ENCODE measurements at places on chromosomes 12 and 14. TPM values are rescaled to one million over a fixed set of nuclear protein-coding genes. Genes with fewer than 3 reads are reported as not detected.
A peak's percentile ranks its signal among the peaks of the same experiment; 100 is the strongest.

DNA sequence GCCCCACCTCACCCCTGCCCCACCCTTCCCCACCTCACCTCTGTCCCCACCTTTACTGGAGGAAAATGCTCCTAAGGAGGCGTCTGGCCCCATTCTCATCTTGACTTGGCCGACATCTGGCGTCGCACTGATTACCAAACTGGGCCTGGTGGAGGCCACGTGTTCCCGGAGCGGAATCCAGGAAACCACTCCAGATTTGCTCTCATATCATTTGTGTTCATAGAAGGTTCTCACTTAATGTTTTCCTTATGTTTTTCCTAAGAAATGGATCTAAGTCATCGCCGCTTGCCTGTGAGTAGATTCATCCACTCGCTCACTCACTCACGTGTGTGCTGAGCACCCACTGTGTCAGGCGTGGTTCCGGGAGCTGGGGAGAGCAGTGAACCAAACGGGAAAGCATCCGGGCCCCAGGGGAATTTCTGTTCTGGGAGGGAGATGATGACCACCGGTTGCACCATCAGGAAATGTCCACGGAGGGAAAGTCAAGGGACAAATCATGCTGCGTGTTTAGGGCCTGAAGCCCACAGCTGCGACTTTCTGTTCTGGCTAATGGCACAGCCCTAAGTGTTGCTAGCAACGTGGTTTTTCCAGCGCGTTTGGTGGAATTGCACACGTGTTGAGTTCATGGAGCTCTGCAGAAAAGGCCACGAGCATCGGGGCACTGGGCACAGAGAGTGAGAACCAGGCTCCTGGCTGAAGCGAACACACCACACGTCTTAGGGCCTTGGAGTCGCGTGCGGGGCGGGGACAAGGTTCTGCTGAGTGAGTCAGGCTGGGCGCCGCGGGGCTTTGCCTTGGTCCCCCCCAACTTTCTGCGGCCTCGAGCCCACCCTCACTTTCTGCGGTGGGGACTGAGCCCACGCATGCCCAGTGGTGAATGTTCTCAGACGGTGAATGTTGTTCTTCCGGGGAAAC, 57.7 kb downstream of the ADGRD1 start:
- H3K36me3 ChIP-seq = no peaks in the 10 kb centered on the region
- peaks cover 8% of the 10 kb centered on the region for H3K4me1 ChIP-seq
- DNase-seq = no peak
- no peak overlapping the region for H3K27ac ChIP-seq
- no peak overlapping the region for H3K4me3 ChIP-seq

APOF gene
- not detected for total RNA-seq

DNA sequence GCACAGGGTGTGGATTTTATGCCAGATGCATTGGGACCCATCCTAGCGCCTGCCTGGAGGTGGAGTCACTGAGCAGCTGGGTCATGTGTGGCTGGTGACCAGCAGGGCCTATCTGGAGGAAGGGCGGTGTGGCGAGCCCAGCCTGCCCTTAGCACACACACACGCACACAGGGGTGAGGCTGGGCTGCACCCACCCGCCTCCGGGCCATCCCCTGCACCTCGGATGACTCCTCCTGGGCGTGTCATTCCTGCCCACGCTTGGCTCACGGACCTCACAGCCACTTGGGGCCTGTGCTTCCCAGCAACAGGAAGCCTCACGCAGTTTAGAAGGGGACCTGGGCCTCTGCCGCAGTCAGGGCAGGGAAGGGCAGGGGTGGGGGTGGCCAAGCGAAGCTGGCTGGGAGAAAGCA, 36.2 kb upstream of the FZD10 start:
- no peak overlapping the region for H3K4me3 ChIP-seq
- no peaks in the 10 kb centered on the region for H3K4me1 ChIP-seq
- H3K27me3 ChIP-seq = peaks cover 35% of the 10 kb centered on the region
- no peaks in the 10 kb centered on the region for H3K36me3 ChIP-seq

DNA sequence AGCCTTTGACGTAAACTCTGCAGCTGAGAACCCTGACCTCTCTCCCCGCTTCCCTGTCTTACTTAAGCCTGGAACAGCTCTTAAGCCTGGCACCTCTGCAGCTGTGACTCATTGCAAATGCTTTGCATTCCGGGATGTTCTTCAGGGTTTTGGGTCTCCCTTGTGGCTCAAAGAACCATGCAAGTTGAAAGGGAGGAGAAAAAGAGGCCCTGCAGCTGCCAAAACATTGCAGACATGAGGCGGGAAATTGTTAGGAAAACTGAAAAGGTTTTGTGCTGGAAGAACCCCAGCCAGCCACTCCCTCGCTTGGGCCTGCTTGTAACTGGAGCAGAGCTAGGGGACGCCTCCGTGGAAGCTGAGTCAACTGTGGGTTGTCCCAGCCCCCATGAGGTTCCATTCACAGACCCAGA, 60.2 kb upstream of the FERMT2 start:
- peaks cover 10% of the 10 kb centered on the region for H3K4me1 ChIP-seq
- no peaks in the 10 kb centered on the region for H3K36me3 ChIP-seq
- H3K4me3 ChIP-seq = no peak overlapping the region
- peak overlapping the region; percentile 19 for H3K27ac ChIP-seq

GLI1 gene
- total RNA-seq = 0.12 TPM

MIP gene
- not detected for total RNA-seq

INHBE gene
- not detected for total RNA-seq

ST8SIA1 gene
- 1.8 TPM for total RNA-seq

GRCh38 chr12:13970803-13971202, 10.6 kb downstream of the GRIN2B start:
- H3K36me3 ChIP-seq = no peaks in the 10 kb centered on the region
- H3K4me1 ChIP-seq = no peaks in the 10 kb centered on the region
- no peak for DNase-seq
- no peak overlapping the region for H3K27ac ChIP-seq
- H3K27me3 ChIP-seq = no peaks in the 10 kb centered on the region

KERA gene
- not detected for total RNA-seq

- H3K27ac ChIP-seq = no peak overlapping the region
- H3K4me1 ChIP-seq = no peaks in the 10 kb centered on the region
- H3K4me3 ChIP-seq = peak overlapping the region; percentile 68
- peaks cover 33% of the 10 kb centered on the region for H3K27me3 ChIP-seq
- H3K36me3 ChIP-seq = no peaks in the 10 kb centered on the region
Measured at GRCh38 chr14:24430143-24430681, 458 bp downstream of the KHNYN start.

TAS2R8 gene
- 0.22 TPM for total RNA-seq

- H3K27me3 ChIP-seq = no peaks in the 10 kb centered on the region
- no peaks in the 10 kb centered on the region for H3K36me3 ChIP-seq
- H3K4me1 ChIP-seq = no peaks in the 10 kb centered on the region
- no peak for DNase-seq
Measured at GRCh38 chr12:84793558-84794367, 118.8 kb downstream of the SLC6A15 start.

DNA sequence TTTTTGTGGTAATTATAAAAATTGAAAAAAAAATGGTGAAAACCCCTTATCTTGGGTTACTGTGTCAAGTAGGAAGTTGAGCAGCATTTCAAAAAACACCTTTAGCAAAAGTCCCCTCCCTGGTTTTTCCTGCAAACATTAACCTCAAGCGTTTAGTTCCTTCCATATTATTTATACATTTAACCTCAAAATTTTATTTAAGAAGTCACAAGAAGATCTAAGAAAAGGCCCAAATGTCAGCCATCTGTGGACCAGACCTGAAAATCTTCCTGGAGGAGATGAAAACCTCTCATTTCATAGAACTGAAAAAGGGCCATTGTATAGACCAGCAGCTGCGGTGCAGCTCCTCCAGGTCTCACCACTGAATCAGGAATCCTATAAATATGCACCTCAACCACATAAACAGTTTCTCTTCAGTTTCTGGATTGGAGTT, 40.4 kb upstream of the BTG1 start:
- H3K27me3 ChIP-seq = no peaks in the 10 kb centered on the region
- H3K36me3 ChIP-seq = no peaks in the 10 kb centered on the region
- peaks cover 13% of the 10 kb centered on the region for H3K4me1 ChIP-seq
- no peak overlapping the region for H3K27ac ChIP-seq
- no peak for DNase-seq

DNA sequence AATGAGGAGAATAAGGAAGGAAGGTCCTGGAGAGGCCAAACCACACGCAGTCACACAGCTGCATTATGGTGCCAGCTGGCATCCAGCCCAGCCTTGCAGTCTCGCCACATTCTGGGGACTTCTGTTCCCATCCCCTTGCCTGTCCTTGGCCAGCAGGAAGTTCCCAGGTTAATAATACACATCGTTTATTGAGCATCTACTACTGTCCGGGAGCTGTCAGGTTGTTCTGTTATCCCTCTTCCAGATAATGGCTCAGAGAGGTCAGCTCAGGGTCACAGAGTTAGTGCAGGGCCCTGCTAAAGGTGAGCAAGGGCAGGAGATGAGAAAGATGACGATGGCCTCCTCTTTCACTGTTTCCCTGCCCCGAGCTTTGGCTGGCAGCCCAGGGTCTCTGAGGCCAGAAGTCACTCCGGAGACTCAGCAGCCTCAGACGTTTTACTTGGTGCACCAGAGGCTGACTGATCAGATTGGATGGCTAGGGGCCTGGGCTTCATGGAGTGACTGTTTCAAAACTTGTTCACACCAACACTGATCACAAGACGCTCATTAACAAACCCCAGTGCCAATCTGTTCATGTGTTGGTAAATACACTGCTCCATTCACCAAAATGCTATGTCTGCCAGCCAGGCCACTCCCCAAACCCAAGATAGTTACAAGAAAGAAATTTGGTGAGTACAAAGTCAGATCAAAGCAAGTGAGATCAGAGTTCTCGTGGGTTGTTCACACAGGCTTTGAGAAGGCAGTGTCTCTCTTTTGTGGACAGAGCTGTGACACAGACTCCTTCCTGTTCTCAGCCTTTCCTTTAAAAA, 79.2 kb downstream of the B4GALNT3 start:
- H3K27ac ChIP-seq = no peak overlapping the region
- DNase-seq = no peak
- no peak overlapping the region for H3K4me3 ChIP-seq
- peaks cover 32% of the 10 kb centered on the region for H3K4me1 ChIP-seq
- H3K27me3 ChIP-seq = no peaks in the 10 kb centered on the region
- no peaks in the 10 kb centered on the region for H3K36me3 ChIP-seq

GRCh38 chr14:36646664-36647416, 14.8 kb upstream of the PAX9 start:
- DNase-seq = peak; percentile 70
- H3K27ac ChIP-seq = no peak overlapping the region
- H3K4me1 ChIP-seq = peaks cover 12% of the 10 kb centered on the region
- peak overlapping the region; percentile 56 for H3K4me3 ChIP-seq

ARF3 gene
- 144 TPM for total RNA-seq

TSHR gene
- not detected for total RNA-seq

AMIGO2 gene
- total RNA-seq = 1.7 TPM

TEAD4 gene
- 22.5 TPM for total RNA-seq

DNA sequence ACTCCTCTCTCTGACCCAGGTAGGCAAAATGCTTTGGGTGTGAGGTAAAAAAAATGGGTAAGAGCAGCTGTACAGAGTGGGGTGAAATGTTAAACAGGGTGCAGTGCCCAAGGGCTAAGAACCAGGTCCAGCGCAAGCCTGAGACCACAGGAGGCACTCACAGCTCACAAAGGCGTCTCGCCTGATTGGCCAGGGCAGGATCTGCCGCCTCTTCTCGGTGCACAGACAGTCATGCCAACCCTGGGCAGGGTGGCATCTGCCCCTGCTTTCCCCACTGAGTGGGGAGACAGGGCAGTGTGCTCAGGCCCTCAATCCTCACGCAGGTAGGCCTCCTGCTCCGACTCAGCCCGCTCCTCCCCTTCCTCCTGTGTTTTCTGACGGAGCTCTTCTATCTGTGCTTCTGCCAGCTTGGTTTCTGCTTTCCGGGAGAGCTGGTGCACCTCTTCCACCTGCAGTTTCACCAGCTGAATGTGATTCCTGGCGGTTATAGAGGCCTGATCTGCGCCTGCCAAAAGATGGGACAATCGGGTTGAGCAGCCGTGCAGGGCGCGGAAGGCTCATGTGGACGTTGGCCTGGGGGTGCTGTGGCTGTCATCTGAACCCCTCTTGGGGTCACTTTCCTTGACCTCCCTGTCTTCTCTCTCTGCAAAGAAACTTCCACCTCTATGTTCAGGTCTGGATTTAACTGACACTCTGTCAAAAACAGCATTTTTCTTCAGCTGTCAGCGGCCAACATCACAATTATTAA, 4.7 kb downstream of the B3GNT4 start:
- no peak for DNase-seq
- H3K27ac ChIP-seq = no peak overlapping the region
- peaks cover 19% of the 10 kb centered on the region for H3K36me3 ChIP-seq
- no peaks in the 10 kb centered on the region for H3K4me1 ChIP-seq

DNA sequence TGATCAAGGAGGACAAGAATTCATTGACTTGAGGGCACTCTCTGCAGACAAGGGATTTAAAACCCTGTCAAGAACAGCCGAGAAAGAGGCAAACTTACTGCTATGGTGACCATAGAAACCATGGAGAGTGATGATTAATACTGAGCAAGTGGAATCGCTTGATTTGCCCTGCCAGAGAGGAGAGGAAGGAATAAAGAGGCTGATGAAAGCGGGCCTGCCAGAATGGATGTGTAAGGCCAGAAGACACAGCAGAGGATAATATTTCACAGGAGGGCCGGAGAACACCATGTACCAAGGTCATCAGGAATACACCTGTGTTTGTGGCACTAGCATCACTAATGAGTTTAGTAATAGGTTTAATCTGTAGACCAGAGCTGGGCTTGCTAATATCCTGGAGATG, 221.8 kb upstream of the DCN start:
- H3K4me3 ChIP-seq = no peak overlapping the region
- H3K27ac ChIP-seq = no peak overlapping the region
- no peak for DNase-seq
- no peaks in the 10 kb centered on the region for H3K27me3 ChIP-seq
- no peaks in the 10 kb centered on the region for H3K36me3 ChIP-seq
- no peaks in the 10 kb centered on the region for H3K4me1 ChIP-seq
